MV-4-11 (cell line): ENCODE measurements at places on chromosomes 6 and 20.

- DNase-seq: no peak
These were observed 38.1 kb upstream of the BMP5 start for GRCh38 chr6:55913228-55914195.

- no peak for DNase-seq
These were observed 334.9 kb downstream of the RFPL4B start for GRCh38 chr6:112682071-112682470.

DNA sequence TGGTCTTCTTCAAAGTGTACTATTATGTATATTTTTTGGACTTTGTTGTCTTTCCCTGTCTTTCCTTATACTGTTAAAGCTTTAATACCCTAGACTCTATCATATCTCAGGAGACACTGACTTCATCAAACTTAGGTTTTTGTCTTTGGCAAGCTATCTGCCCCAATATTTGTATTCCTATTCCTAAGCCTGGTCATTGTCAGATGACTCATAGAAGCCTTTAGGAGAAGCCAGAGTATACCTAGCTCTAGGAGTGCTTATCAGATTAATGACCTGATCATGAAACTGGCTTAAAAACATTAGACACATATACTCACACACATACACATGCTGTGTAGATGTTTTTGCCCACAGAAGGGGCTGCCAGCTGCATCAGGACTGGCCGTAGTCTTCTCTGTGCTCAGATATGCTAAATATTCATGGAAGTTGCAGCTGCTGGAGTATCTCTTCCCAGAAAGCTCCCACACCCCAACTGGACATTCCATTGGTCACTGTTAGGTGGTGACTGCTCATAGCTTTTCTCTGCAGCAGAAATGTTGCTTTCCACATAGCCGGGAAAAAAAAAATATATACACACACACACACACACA lies 102.0 kb downstream of the ANKS1A start:
- no peak for DNase-seq

DNA sequence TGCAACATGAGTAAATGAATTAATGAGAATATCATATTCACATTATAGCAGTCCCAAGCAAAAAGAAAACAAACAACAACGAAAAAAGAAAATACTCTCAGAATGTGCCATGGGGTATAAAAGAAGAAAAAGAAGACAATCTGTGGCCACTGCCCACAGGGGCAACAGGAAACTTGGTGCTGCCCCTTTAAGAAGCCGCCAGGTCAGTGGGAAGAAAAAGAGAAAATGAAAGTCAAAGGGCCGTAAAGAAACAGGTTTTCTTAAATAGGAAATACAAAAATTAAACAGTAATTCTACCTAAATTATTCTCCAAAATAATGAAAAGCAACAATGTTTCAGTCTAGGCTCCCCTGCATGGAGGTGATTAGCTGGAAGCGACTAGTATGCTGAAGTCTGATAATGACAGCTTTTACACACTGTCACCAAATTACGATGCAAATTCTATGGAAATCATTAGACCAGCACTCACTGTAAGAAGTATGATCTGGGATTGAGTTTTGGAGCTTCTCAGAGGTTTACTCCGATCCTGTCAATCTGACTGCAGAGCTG lies 23.6 kb downstream of the GMDS start:
- DNase-seq: no peak
